ENCODE measurements at places on chromosomes 11 and 22. TPM values are rescaled to one million over a fixed set of nuclear protein-coding genes. Genes with fewer than 3 reads are reported as not detected.

SUN2 gene
- 128 TPM for total RNA-seq

DNA sequence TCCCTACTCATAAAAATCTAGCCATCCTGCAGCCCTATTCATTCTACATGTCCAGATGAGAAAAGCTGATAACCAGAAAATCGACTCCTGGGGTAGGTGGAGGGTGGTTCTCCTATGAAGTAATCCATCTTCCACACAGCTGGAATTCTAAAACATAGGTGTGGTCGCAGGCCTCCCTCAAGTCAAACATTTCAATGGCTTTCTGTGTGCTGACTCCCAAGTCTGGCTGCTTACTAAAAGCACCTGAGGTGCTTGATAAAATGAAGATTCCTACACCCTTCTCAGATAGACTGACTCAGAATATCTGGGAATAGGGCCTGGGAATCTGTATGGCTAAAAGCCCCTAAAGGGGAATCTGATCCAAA lies 26.1 kb downstream of the IRAG1 start:
- DNase-seq, result no peak

- no peak for DNase-seq
Measured at GRCh38 chr11:122661182-122661945, 5.8 kb downstream of the UBASH3B start.

- DNase-seq, result no peak
Measured at GRCh38 chr11:14930369-14930768, 38.3 kb upstream of the CYP2R1 start.

GRCh38 chr11:76662656-76663485 lies 7.7 kb downstream of the LRRC32 start:
- no peak for DNase-seq

GRCh38 chr22:49791682-49792081 lies 36.0 kb downstream of the BRD1 start:
- no peak for DNase-seq
